Mesothelial cell of epicardium (in vitro differentiated cells): ENCODE measurements at places on chromosomes 13 and 19. TPM values are rescaled to one million over a fixed set of nuclear protein-coding genes. Genes with fewer than 3 reads are reported as not detected.

The NCCRP1 gene
- total RNA-seq: 11.7 to 14.8 TPM (median 12.2 TPM) in 3 replicates

The OR7A5 gene
- total RNA-seq: not detected in 3 replicates

The SULT2A1 gene
- total RNA-seq: 0.13 TPM in 1 of 3 replicates, not detected in the others

The F2RL3 gene
- not detected in 3 replicates for total RNA-seq

The ZNF415 gene
- 13.1 to 15.6 TPM (median 13.8 TPM) in 3 replicates for total RNA-seq

The ZGLP1 gene
- total RNA-seq: 12.8 to 14.9 TPM (median 13.5 TPM) in 3 replicates

The ZNF701 gene
- total RNA-seq: 26.3 TPM in 3 replicates

The TMEM238 gene
- 2.3 to 2.9 TPM (median 2.3 TPM) in 3 replicates for total RNA-seq

The SMIM24 gene
- 0.60 TPM in 1 of 3 replicates, not detected in the others for total RNA-seq

The NACC1 gene
- total RNA-seq: 63.0 to 76.4 TPM (median 74.5 TPM) in 3 replicates

The CBY2 gene
- not detected in 3 replicates for total RNA-seq

The CCDC122 gene
- total RNA-seq: 11.2 to 16.4 TPM (median 11.5 TPM) in 3 replicates

The FFAR2 gene
- not detected in 3 replicates for total RNA-seq
